ENCODE measurements at places on chromosomes 1 and 21. TPM values are rescaled to one million over a fixed set of nuclear protein-coding genes. Genes with fewer than 3 reads are reported as not detected.

DNA sequence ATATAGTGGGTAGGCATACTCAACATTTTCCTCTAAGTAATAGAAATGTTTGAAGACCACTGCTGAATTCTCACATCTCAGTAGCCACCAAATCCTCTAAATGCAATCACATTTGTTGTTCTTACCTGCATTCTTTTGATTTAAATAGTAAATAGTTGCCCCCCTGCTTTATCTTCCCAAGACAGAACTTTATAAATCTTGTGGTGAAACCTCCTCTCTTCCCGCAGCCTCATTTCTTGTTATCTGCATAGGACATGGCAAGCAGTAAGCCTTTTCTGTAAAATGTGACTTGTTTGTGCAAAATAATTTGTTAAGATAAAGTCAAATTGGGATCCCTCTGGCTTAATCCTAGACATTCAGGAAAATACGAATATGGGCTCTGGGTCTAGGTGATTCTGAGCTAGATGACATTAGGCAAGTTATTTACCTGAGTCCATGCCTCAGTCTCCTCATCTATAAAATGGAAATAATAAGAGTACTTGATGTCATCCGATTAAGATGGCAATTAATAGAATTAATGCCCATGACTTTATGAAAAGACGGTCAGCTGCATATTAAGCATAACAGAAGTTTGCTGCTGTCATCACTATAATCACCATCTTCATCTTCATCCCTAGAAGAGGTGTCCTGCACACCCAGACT lies 77.7 kb downstream of the LRRC8C start:
- no peak for DNase-seq

GRCh38 chr1:27598295-27598687 lies 5.7 kb downstream of the AHDC1 start:
- DNase-seq, result no peak

DNA sequence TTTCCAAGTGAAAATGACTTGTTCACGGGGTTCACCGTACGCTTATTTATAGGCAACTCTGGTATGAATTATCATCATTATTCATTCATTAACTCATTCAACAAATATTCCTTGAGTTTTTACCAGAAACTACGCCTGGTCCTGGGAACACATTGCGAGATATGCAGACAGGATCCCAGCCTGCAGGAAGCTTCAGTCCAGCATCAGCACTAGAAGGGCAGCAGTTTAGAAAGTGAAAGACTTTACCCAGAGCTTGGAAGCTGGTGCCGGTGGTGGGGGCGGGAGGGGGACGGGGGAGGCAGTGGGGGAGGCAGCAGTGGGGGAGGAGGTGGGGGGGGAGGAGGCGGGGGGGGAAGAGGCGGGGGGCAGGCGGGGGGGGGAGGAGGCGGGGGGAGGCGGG lies 55.9 kb downstream of the SETD4 start:
- DNase-seq, result no peak

GRCh38 chr1:31744165-31744888 lies 19.8 kb downstream of the ADGRB2 start:
- DNase-seq, result no peak

DNA sequence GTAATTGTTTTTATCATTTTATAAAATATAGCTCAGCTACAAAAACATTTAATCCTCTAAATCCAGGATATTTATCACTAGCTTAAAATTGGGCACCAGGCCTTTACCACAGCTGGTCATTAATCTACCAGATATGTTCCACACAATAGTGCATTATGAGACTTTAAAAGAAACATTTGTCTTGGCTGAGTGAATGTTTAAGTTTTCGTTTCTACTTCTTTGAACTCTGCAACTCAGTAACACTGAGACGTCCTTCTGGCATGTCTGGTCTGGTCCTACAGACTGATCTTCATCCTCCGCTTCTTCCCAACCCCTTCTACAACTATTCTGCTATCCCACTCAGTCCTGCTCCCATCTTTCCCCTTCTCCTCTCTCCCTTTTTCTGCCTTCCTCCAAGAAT lies 296.2 kb downstream of the NEGR1 start:
- DNase-seq, result no peak

- no peak for DNase-seq
Observed at GRCh38 chr1:38126970-38127369, 80.4 kb upstream of the POU3F1 start.

DNA sequence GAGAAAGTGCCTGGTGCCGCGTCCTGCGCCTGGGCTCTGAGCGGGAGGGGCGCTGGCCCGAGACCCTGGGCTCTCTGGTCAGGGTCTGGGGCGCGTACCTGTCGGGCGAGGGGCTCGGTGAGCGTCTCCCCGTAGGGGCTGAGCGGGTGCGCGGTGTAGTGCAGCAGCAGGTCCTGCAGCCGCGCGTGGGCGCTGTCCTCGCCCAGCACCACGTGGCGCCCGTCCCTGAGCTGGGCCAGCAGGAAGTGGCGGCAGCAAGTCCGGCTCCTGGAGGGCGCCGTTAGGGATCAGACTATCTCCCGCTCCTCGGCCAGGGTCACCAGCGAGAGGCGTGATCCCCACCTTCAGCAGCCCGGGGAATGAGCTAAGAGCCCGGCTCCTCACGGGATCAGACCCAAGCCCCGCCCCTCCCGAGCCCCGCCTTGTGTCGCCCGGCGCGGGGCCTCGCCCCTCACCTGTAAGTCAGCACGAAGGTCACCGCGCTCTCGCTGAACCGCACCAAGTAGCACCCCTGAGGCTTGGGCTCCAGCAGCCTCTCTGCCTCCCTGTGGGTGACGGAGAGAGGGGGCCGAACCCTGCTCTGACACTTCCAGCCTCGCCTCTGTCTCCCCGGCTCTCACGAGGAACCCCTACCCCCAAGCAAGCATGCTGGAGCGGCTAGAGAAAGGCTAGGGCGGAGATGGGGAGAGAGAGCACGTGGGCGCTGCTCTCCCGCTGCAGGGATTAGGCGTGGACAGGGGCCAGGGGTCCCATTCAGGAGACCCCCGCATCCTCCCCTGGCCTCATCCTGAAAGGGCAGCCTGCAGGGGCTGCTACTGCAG lies 2.7 kb downstream of the SH2D2A start:
- no peak for DNase-seq

GRCh38 chr1:150366416-150367296 lies 2.7 kb downstream of the RPRD2 start:
- DNase-seq, result no peak

DNA sequence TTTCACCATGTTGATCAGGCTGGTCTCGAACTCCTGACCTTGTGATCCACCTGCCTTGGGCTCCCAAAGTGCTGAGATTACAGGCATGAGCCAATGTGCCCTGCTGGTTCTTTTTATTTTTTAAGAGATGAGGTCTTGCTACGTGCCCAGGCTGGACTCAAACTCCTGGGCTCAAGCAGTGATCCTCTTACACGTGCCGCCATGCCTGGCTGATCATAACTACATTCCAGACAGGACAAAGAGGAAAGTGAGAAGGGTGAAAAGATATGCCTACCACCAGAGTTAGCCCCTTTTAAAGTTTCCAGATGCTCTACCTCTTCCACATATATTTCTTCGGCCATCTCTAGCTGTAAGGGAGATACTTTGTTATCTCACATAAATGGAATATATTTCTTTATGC lies 79.7 kb upstream of the SOX13 start:
- DNase-seq, result no peak

DNA sequence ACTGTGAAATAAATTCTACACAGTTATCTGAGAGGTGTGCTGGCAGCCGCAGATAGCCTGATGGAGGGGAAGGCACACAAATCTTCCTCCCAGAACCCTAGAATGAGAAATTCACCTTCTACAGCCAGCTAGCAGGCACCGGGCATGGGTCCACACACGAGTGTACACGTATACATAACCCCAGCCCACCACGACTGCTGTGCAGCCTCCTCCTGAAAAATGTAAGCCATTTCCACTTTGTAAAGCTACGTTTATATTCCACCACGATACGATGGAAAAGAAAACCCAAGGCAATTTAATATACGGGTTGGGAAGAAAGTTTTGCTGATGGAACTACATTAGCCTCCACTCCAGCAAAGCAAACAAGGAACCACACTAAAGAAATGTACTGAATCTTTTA lies 1.8 kb downstream of the BTG3 start:
- DNase-seq, result no peak

GRCh38 chr1:55015731-55016620 lies 17.2 kb downstream of the BSND start:
- DNase-seq, result no peak

- DNase-seq, result no peak
Observed at GRCh38 chr1:218166268-218166945, 118.7 kb upstream of the RRP15 start.

DNA sequence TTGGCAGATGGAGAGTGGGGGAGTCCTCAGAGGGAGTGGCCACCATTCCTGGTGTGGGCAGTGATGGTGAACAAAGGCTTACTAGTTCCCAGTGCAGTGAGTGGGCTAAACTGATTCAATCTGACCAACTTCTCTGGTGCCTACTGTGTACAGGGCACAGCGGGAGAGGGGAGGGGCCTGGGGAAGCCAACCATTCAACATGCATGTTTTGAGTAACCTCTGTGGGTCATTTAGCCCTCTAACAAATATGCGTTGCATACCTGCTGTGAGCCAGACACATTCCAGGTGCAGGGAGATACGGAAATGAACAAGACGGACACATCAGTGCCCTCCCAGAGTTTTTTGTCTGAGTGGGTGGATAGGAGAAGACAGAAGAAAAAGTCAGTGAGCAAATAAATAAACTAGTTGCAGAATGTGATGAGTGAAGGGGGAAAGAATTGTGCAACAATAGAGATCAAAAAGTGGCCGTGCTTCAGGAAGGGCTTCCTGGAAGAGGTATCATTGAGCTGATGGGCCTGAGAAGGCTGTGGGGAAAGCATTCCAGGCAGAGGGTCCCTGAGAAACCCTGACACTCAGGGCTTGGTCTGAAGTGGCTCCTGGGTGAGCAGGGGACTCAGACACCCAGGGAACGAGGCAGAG lies 78.8 kb downstream of the EPHB2 start:
- no peak for DNase-seq

- DNase-seq, result no peak
Observed at GRCh38 chr1:185317886-185318310, 855 bp upstream of the IVNS1ABP start.

GRCh38 chr1:211133393-211133835 lies 534 bp downstream of the KCNH1 start:
- peak; percentile 28 for DNase-seq

DNA sequence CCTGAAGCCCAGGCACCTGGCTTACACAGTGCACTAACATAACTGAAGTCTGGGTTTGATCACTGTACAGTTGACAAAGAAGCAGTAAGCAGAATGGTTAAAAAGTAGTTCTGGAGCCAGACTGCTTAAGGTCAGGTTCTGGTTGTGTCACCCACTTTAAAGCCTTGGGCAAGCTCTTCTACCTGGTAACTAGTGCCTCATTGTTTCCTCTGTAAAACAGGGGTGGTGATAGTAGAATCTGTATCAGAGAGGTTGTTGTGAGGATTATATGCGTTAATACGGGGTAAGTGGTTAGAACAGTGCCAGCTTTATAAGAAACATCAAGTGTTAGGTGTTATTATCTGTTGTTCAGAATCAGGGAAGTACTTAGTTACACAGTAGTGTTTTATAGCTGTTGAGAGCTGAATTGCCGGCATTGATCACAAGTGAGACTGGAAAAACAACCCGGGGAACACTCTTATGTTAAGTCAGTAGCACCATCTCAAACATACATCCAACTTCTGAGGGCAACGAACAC lies 3.7 kb downstream of the BACH1 start:
- peak; percentile 30 for DNase-seq

GRCh38 chr1:58968360-58968952 lies 184.6 kb upstream of the JUN start:
- DNase-seq, result no peak

DNA sequence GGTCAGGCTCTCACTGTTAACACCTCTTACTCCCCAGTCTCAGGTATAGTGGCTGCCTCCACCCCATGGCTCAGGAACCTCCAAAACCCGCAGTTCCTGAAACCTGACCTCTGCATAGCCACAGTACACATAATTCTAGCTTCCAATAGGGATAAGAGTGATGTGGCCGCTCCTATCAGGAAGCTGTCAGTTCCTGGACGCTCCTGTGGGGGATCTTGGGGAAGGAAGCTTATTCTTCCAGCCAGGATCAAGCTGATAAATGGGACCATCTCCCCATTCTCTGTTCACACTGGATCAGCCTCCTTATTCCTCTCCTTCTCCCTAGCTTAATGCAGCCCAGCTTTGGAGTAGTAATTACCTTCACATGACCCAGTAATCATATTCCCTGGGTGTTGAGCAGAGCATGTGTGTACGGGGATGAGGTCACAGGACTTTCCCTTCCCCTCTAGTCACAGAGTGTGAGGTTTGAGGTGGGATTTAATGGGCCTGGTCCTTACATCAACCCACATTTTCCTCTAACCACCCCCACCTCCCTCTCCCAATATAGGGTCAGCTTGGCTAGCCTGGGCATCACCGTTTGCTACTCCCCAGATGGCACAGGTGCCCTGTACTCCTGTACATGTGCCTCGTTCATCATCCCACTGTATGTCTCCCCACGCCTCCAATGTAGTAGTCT lies 7.0 kb upstream of the POU3F1 start:
- DNase-seq, result no peak

DNA sequence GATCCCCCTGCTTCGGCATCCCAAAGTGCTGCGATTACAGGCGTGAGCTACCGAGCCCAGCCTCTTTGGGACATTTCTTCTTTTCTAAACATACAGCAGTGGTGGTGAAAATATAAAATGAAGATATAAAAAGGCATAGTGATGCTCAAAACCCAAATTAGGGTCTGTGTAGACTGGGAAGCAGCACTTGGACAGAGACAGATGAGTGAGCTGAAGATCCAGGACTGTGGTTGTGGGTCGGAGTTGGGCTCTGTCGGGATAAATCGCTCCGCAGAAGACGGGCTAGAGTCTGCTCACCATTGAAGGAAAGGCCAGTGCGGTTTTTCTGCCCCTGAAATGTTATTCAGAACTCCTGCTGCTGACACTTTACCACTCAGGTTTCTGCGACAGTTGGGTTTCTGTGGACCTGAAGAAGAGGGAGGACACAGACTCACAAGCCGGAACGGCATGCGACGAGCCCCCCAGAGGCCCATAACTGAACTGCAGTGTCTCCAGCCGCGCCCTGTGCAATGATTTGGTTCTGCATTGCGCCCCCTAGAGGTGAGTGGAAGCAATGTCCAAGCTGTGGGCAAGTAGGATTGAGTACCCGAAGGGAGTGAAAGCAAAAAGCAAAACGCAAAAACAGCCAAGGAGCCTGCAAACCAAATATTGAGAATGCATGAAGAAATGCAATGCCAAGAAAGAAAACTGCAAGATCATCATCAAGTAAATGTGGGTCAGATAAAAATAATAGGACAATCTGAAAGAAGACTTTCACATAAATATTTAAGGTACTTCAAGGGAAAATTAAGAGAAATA lies 66.6 kb downstream of the GABPA start:
- DNase-seq, result peak; percentile 73

GRCh38 chr21:25342816-25343215 lies 264.5 kb downstream of the MRPL39 start:
- DNase-seq, result peak; percentile 7

The ATP1A4 gene
- not detected for total RNA-seq

The CACNA1S gene
- total RNA-seq, result not detected

The SPRR2F gene
- total RNA-seq, result not detected

The ETNK2 gene
- total RNA-seq, result 9.7 TPM

The TFB2M gene
- 44.8 TPM for total RNA-seq

The DCST1 gene
- total RNA-seq, result 0.17 TPM

The MFAP2 gene
- total RNA-seq, result not detected
